Stimulated activated CD8-positive, alpha-beta memory T cell treated with anti-CD3 and anti-CD28 coated beads, Interleukin-4, amount 100 ng/mL, for 24 hours (primary cell): ENCODE measurements at places on chromosomes 4 and X.

DNA sequence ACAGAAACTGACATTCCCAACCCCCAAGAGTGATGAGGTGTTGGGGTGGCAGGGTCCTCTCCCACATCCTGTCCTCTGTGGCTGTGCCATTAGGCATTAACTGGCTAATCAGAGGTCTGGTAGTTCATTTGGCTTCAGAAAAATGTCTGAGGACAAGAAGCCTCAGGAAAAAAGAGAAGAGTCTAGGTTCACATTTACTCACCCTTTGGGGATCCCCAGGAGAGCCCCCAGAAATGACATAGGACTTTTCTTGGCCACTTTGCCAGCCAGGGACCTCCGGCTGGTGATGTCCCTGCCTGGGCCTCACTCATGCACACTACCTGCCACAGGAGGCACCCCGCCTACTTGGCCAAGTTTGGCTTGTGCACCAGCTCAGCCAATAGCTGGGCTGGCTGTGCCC, 173.0 kb downstream of the RBM46 start:
- DNase-seq, result no peak

GRCh38 chr4:26746802-26747213, 113.8 kb upstream of the STIM2 start:
- peak; percentile 15 for DNase-seq

- no peak for DNase-seq
Observed at GRCh38 chr4:32192363-32192762, 1472.2 kb downstream of the PCDH7 start.

GRCh38 chr4:26028793-26029567, 115.0 kb downstream of the SMIM20 start:
- peak; percentile 69 for DNase-seq

DNA sequence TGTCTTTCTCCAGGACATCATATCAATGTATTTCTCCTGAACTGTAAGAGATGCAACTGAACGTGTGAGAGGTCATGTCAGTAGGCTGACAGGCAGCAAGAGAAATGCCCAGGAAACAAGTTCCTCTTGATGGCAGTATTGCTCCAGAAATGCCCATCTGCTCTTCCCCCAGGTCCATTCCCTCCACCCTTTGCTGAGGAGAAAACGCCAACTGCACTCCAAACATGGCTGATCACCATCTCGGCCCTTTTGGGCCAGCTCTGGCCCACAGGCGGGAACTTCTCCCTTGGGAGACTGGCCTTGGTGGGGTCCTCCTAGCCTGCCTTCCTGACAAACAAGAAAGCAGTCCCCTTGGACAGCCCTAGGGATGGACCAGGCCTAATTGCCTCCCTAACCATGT, 276.5 kb upstream of the AGTR2 start:
- DNase-seq, result no peak

DNA sequence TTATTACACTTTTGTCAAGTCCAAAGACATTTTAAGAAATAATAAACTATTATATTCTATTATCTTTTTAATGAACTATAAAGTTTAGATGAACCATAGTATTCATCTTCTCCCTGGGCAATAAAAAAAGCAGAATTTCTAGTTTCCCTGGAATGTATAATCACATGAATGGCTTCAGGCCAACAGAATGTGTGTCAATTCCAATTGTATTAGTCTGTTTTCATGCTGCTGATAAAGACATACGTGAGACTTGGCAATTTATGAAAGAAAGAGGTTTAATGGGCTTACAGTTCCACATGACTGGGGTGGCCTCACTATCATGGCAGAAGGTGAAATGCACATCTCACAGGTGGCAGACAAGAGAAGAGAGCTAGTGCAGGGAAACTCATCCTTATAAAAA, 70.7 kb upstream of the ANXA10 start:
- DNase-seq, result no peak

GRCh38 chr4:87071401-87071800, 136.6 kb downstream of the AFF1 start:
- DNase-seq, result no peak

DNA sequence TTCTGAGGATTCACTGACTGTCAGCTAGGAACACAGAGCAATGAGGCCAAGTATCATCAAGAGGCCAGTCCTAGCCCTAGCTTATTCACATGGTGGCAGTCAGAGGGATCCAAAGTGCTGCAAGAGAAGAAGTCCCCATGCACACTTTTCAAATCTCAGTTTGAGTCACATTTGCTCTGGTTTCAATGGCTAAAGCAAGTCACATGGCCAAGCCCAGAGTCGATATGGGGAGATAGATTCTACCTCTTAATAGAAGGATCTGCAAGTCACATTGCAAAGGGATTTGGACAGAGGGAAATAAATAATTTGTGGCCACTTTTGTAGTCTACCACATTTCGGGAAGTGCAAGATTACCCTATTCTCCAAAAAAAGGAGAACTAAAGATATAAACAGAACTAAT, 3.7 kb upstream of the LCORL start:
- no peak for DNase-seq

GRCh38 chr4:27129871-27130366, 269.3 kb downstream of the STIM2 start:
- DNase-seq, result no peak

DNA sequence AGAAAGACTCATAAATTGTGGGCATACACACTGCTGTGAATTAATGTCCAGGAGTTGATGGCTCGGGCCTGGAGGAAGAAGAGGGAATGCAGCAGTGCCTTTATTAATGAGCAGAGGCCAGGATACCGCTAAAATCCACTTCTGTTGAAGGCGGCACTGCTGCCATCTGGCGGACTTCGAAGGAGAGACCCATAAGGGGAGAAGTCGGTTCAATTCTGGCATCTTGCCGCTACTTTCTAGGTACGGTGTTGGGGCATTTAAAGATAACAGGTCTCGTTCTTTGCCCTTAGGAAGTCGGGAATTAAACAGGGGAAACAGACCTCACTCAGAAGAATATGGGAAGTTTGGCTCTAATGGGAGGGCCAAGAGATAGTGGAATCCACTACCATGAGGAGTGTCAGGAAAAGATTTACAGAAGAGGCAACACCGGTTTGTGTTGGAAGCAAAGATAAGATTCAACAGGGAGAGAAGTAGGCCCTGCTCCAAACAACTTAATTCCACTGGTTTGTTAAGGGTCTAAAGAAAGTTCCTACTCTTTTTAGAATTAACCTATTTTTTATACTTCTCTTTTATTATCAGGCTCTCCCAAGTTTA, 133.6 kb upstream of the GIMD1 start:
- peak; percentile 1 for DNase-seq

DNA sequence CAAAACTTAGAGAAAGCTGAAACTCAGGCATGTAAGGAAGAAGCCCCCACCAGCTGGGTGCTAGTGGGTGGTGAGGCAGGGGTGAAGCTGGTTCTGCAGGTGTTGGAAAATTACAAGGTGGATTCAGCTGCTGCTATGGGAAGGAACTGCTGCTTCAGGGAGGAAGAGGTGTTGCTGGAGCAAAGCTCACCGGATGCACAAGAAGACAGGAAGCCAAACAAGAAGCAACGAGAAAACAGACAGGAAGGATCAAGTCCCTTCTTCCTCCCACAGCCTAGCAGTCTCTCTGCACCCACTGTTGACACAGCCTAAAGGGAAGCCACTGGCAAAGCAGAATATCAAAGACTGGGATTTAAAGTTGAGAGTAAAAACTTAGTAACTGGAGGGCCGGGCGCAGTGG, 100.2 kb upstream of the JADE1 start:
- DNase-seq, result no peak

DNA sequence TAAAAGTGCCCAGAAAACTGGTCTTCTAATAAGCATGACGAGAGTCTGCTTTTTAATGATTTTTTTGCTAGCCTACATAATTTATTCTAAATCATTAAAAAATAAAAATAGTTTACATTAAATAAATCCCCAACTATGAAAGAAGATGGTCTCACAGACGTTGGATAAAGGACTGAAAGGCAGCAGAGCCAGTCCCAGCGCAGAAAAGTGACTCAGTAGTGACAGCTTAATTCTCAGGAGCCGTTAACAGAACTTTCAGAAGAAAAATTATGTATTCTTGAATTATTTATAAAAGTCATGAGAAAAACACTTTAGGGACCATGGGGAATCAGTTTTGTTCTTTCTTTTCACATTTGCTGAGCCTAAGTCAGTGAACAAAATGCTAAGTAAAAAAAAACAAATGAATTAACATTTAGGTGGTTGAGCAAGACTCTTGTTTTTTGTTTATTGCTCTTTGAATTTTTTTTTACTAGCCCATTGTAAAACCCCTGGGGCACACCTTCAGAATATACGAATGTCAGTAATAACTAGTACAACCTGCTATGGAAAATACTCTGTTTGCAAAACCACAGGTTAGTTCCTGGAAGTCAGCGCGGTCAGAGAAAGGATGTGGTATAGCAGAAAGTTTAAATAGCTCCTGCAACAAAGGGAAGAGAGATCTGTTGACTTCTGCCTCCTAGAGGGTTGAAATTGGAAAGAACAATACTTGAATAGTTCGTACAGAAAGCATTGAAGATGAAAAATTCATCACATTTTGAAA, 50.4 kb upstream of the CCDC160 start:
- no peak for DNase-seq

DNA sequence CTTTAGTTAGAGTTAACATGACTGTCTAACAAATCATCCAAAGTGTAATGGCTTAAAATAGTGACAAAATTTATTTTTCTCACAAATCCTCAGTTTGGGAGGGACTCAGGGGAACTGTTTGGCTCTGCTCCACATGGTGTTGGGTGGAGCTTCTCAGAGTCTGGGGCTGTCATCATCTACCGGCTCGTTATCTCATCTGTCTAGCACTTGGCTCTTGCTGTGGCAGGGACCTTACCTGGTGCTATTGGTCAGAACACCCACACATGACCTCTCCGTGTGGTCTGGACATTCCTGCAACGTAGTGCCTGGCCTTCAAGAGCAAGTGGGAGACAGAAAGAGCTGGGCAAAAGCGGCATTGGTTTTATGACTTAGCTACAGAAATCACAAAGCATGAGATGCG, 866.9 kb upstream of the FRG1 start:
- no peak for DNase-seq

DNA sequence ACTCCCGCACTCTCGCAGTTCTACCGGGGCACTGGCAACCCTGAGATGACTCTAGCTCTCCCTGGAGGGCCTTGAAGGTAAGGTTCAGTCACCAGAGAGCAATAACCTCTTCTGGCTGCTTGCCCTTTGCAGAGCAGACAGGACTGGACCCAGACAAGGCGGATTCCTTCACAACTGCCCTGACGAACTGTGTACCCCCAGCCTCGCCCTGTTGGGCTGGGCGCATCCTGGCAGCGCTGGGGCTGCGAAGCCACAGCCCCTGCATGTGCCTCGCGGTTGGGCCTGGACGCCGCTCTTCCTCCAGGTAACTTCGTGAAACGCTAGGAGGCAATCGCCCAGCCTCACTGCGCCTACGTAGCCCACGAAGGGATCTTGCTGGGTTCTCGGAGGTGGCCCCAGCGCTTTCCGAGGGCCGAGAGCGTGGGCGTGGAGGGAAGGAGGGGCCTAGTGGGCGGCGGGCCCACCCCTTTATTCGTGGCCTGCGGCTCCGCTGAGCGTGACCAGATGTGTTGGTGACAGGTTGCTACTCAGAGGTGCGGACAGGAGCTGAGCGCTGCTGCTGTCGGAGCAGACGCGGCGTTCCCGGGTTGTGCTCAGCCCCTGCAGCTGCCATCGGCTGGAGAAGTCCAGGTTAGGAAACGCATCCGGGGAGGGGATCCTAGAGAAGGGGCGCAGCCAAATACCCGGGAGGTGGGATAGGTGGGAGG, 1.9 kb upstream of the MAMLD1 start:
- DNase-seq, result no peak

DNA sequence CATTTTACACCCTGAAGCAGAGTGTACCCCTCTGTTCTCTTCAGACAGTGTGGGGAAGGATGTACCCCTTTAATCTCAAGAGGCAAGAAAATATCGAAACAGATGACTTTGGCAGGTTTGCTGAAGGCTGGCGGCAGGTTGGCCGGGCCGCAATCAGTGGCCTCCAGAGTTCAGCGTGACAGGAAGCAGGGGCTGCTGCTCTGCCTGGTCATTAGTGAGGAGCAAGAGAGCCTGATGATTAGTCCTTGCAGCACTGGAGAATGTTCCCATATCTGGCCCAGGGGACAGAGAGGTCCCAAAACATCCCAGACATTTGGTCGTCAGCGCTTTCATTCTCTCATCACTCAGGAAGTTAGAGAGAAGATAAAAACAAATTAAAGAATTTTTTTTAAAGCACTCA, 352.8 kb downstream of the SPRY1 start:
- no peak for DNase-seq

DNA sequence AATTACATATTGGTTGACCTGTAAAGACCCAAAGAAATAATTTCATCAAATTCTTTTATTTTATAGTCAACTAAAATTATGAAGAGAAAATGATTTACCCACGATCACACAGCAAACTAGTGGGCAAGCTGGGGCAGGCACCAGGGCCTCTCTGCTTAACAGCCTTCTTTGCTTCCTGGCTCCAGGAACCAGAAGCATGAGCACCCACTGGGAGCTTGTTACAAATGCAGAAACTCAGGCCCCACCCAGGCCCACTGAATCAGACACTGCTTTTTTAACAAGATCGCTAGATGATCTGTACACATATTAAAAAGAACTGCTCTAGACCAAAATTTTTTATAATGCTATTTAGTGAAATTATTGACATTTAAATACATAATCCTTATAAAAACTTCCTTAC, 95.0 kb downstream of the GEMIN8 start:
- no peak for DNase-seq

DNA sequence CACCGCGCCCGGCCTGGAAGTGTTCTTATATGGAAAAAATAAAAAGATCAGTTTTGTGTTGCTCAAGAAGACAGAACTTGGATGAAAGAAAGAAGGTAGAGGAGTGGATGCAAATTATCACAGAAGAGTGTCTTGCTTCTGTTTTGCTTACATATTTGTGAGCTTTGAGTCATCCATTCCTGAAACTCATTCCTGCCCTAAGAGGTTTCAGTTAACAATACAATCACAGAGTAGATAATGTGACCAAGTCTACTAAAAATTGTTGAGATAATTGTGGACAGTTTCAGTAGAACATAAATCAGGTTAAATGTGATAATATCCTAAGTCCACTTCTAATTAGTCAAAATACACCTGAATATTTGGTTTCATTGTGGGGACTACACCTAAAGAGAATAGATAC, 26.4 kb upstream of the LRCH2 start:
- no peak for DNase-seq

DNA sequence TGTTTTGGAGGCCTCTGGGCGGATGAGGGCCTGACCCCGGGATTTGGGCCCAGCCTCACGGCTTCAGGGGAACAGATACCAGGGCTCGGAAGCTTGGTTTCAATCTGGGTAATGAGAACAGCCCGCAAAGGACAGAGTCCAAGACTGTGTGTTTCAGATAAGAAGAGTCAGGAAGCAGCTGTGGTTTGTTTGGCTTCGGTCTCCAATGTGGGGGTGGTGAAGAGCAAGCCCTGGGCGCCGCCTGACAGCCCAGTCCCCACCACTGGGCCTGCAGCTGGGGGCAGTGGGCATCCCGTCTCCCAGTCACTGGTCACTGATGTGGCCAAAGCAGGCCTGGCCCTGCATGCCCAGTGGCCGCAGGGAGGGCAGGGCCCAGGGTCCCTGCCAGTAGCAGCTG, 9.1 kb downstream of the WFS1 start:
- no peak for DNase-seq

- no peak for DNase-seq
Observed at GRCh38 chr4:76515975-76516843, 81.2 kb downstream of the SHROOM3 start.
